ENCODE measurements at places on chromosomes 4 and X.
A peak's percentile ranks its signal among the peaks of the same experiment; 100 is the strongest.

- DNase-seq = no peak
Measured at GRCh38 chr4:45663003-45663402, 460.9 kb downstream of the GABRG1 start.

DNA sequence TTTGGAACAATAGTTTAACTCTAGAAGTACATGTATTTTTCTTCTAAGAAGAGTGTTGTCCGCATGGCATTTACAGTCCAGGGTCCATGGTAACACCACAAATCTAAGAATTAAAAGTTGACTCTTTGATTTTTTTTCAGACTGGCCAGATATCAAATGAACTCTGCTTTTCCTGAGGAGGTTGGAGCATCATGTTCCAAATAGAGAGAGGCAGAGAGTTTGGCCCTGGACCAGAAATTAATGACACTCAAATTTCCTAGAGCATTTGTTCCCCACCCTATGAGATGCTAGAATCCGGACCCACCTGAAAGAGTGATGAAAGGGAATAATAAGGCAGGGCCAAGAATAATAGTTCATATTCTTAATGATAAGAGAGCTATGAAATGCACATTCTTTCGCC, 47.0 kb upstream of the NAP1L5 start:
- no peak for DNase-seq

GRCh38 chrX:131792789-131793462, 230.2 kb upstream of the STK26 start:
- DNase-seq = no peak

DNA sequence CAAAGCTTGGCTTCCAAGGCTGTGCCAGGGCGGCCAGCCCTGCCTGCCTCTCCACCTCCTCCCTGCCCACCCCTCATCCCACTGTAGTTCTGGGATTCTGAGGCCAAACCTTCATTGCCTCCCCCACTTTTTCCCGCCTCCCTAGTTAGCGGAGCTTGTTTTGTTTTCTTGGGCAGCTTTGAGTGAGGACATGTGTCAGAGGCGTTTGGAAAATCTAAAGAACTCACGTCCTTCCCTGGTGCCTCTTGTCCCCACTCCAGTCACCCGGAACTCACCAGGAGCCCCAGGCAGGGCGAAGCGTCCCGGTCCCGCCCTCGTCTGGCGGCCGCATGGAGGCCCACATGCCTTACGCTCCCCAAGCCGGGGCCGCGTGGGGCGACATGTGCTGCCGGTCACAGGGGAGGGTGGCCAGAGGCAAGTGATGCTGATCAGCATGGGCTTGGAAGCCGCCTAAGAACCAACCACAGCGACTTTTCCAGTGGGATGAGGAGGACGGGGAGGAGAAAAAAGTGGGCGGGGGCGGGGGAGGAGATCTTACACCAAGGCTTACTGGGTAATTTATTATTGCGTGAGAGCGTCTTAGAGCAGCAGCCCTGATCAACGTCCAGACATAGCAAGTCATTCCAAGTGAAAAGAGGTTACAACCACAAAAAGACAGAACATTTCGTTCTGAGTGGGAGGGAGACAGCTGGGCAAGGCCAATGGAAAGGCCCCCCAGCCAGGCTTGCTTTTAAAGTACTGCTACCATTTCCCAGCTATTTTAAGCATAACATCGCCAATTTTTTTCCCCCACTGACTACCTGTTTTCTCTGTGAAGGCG, 48.5 kb downstream of the PRPS1 start:
- peak; percentile 61 for DNase-seq

- DNase-seq = no peak
Measured at GRCh38 chr4:73533515-73534422, 52.2 kb downstream of the AFM start.

Measured in stimulated activated CD8-positive, alpha-beta memory T cell treated with anti-CD3 and anti-CD28 coated beads, Interleukin-4, amount 100 ng/mL, for 48 hours (primary cell).